Natural killer cell (primary cell): ENCODE measurements at places on chromosomes 6 and 20. TPM values are rescaled to one million over a fixed set of nuclear protein-coding genes. Genes with fewer than 3 reads are reported as not detected.
A peak's percentile ranks its signal among the peaks of the same experiment; 100 is the strongest.

The CASS4 gene
- total RNA-seq = 13.8 TPM

The OTOR gene
- not detected for total RNA-seq

GRCh38 chr20:6767536-6768227 lies at the start of gene BMP2:
Gene BMP2 (plus strand): TSS chr20:6767686. CDS start chr20:6770127, 2,441 bp downstream.
- peaks cover 9% of the 10 kb centered on the region for H3K27me3 ChIP-seq
- H3K36me3 ChIP-seq = no peaks in the 10 kb centered on the region
- H3K4me1 ChIP-seq = peaks cover 21% of the 10 kb centered on the region
- peak within 1 kb of the TSS; percentile 43 for H3K4me3 ChIP-seq

- no peak overlapping the region for H3K4me3 ChIP-seq
- H3K4me1 ChIP-seq = no peaks in the 10 kb centered on the region
- no peaks in the 10 kb centered on the region for H3K27me3 ChIP-seq
- no peak overlapping the region for H3K27ac ChIP-seq
- DNase-seq = no peak
Observed at GRCh38 chr6:55379895-55380294, 52.6 kb downstream of the GFRAL start.

DNA sequence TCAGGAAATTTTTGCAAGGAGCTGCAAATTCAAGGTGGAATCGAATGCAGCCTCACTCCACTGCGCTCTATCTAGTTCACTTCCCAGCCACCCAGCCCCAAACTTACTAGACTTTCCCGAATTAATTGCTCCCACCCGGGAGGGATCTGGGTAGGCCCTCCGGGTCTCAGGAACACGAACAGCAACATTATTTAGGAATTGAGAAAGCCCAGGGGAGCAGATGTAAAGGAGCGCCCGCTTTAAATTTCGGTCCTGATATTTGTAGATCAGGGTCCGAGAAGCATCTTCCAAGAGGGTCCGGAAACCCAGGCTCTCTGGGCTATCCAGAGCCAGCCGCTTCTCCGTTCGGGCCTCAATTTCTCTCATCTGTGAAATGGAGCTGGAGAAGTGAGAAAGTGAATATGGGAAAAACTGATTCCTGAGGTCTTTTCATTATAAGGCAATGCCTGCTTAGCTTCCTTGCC lies 490 bp upstream of the ID1 start:
- H3K4me3 ChIP-seq = peak overlapping the region; percentile 47
- no peak overlapping the region for H3K27ac ChIP-seq
- no peaks in the 10 kb centered on the region for H3K36me3 ChIP-seq
- peaks cover 27% of the 10 kb centered on the region for H3K27me3 ChIP-seq
- no peak for DNase-seq

GRCh38 chr6:56399672-56400263 lies 152.4 kb upstream of the COL21A1 start:
- DNase-seq = no peak
- no peaks in the 10 kb centered on the region for H3K4me1 ChIP-seq
- H3K27me3 ChIP-seq = no peaks in the 10 kb centered on the region
- no peak overlapping the region for H3K27ac ChIP-seq
- no peaks in the 10 kb centered on the region for H3K36me3 ChIP-seq

DNA sequence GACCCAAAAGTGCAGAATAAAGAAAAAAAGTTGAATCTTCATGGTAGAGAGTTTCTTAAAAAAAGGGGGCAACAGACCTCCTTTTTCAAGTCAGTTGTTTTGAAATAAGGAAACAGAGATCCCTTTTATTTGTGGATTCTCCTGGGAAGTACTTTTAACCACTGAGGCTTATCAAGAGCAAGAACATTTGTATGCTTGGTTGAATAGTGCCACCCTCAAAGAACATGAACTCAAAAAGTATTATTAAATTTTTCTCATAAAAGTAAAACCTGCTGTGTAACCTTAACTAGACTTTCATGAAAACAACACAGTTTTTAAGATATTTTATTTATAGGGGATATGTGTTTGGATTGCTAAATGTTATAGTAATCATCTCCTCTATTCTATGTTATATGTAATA lies at the start of gene DEFB110:
Gene DEFB110 (minus strand): TSS at position 101 of the 400 bp plus-strand sequence. CDS start 59 bp downstream, at position 42.
- DNase-seq = no peak
- H3K36me3 ChIP-seq = no peaks in the 10 kb centered on the region
- no peaks in the 10 kb centered on the region for H3K4me1 ChIP-seq
- no peak within 1 kb of the TSS for H3K4me3 ChIP-seq
- no peak within 1 kb of the TSS for H3K27ac ChIP-seq
